Stimulated activated CD8-positive, alpha-beta memory T cell treated with anti-CD3 and anti-CD28 coated beads, Interleukin-15, amount 100 ng/mL, for 48 hours (primary cell): ENCODE measurements at places on chromosomes 16 and 17.

DNA sequence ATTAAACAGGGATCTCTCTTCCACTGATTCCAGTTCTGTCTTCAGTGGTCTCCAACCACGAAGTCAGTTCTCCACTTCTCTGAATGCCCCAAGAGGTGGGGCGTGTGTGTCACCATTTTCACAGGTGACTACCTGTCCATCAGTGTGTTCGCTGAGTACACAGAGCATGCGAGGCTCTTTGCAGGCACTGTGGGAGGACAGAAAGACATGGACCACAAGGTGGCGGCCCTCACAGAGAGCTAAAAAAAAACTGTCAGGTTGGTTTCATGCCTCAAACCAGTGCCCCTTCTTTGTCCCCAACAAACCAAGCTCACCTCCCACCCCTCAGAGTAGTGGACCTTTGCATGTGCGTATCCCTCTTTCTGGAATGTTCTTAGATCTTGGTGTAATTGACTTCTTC lies 13.8 kb downstream of the EMP2 start:
- DNase-seq: no peak

GRCh38 chr17:57279432-57279831 lies 23.1 kb downstream of the MSI2 start:
- no peak for DNase-seq

- DNase-seq: no peak
Observed at GRCh38 chr16:6548507-6548906, 784.1 kb upstream of the RBFOX1 start.

DNA sequence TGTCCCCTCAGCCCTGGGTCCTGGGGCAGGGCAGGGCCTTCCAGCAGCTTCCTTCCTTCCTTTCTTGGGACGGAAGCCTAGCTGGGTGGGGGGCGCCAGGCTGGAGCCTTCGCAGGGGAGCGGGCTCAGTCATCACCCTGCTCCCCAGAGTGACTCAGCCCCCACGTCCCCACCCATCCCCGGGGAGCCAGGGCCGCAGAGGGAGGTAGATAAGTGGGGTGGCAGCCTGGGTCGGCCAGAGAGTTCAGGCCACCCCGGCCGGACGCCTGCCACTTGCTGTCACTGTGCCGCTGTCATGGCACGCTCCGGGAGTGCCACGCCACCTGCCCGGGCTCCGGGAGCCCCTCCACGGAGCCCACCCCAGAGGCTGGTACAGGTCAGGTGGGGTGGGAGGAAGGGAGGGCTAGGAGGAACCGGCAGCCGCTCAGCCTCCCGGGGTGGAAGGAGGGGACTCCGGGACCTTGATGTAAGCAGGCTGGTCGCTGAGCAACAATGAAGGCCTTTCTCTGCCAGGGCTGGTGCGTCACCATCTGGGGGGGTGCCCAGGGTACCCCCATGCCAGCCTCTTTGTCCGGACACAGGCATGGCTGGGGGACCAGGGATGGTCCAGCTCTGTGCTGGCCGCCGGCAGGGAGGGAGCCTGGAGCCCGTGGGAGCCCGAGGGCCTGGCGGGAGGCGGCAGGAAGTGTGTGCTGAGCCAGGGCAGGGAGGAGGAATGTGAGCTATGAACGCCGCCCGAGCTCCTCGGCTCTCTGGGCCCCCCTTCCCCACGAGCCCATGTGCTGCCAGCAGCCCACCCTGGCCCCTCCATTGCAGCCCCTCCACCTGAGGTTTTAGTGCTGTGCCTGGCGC lies 6.6 kb downstream of the NHERF2 start:
- DNase-seq: no peak
